Activated gamma-delta T cell (primary cell): ENCODE measurements at places on chromosomes 11 and 22.

- no peak for DNase-seq
Measured at GRCh38 chr11:8773916-8774539, 91.4 kb downstream of the RPL27A start.

- peak; percentile 72 for DNase-seq
Measured at GRCh38 chr22:19478901-19479354, at the start of gene UFD1. Gene UFD1, minus strand, starts transcription at chr22:19479193. Its CDS starts 108 bp downstream, at chr22:19479085.

GRCh38 chr11:57647372-57647771 is 2.3 kb downstream of the YPEL4 start:
- no peak for DNase-seq

DNA sequence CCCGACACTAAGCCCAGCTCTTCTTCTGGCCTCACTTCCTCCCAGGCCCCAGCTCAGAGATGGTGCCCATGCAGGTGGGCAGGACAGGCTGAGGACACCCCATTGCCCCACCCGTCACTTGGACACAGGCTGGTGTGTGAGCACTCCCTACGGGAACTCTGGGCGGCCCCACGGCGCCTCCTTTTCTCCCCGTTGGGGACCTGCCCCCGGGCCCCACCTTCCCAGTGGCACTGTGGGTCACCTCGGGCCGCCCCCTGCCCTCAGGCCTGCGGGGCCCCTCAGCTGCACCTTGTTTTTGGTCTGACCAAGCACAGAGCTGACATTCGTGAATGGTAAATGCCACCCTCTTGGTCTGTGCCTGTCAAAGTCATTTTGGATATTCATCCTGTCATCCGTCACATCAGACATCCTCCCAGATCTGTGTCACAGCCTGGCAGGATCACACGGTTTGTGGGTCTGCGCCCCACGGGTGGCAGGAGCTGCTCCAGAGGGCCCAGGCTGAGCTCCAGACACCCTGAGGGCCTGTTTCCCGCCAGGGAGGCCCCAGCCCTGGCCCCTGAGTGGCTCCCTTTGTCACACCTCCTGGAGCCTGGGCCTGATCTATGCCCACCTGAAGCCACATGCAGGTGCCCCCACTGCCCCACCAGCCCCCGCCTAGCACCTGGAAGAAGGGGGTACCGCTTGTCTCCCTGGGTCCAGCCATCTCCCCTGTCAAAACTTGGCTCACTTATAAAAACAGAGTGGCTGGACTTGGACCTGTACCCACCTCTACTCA is 1188.5 kb downstream of the BRD1 start:
- no peak for DNase-seq

- no peak for DNase-seq
Measured at GRCh38 chr22:48894804-48895250, 932.8 kb downstream of the BRD1 start.

DNA sequence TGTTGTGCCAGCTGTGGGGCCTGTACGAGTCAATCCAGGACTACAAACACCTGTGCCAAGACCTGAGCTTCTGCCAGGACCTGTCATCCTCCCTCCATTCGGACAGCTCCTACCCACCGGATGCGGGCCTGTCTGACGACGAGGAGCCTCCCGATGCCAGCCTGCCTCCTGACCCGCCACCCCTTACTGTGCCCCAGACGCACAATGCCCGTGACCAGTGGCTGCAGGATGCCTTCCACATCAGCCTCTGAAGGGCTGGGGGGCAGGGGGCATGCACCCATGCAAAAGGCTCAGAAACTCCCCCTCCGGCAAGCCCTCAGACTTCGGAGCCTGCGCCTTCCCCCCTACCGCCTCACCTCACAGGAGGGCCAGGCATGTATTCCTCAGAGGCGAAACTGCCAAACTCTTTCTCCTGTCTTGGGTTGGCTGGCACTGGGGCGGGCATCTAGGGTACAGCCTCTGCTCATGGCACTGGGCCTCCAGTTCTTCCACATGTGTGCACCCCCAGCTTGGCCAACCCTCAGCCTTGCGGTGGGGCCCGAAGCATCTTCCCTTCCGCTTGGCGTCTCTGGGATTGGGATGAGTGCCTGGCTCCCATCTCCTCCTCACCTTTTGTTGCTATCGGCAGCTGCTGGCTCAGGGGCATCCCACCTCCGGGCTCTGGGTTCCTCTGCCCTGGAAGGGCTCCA is 1.2 kb downstream of the FAM89B start:
- DNase-seq: no peak

DNA sequence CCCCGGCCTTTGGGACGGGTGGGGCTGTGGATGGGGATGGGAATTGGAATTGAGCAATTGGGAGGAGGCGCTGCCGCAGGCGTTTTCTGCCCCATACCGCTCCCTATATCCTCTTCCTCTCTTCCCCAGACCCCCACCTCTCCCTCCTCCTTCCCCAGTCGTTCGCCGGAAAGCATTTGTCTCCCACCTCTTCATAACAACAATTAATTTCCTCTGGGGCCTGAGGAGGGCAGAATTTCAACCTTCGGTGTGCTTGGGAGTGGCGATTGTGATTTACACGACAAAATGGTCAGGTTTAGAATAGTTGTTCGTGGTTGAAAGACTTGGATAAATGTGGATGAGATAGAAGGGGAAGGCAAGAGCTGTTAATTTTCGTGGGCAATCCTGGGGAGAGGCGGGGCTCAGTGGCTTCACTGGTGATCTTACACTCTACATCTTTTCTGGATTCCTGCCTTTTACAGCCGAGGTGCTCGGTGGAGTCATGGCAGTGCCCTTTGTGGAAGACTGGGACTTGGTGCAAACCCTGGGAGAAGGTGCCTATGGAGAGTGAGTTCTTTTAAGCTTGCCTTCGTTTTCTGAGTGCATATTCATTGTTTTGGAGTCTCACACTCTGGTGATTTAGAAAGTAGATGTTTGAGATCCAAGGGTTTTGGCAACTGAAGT is 1.5 kb downstream of the CHEK1 start:
- no peak for DNase-seq

DNA sequence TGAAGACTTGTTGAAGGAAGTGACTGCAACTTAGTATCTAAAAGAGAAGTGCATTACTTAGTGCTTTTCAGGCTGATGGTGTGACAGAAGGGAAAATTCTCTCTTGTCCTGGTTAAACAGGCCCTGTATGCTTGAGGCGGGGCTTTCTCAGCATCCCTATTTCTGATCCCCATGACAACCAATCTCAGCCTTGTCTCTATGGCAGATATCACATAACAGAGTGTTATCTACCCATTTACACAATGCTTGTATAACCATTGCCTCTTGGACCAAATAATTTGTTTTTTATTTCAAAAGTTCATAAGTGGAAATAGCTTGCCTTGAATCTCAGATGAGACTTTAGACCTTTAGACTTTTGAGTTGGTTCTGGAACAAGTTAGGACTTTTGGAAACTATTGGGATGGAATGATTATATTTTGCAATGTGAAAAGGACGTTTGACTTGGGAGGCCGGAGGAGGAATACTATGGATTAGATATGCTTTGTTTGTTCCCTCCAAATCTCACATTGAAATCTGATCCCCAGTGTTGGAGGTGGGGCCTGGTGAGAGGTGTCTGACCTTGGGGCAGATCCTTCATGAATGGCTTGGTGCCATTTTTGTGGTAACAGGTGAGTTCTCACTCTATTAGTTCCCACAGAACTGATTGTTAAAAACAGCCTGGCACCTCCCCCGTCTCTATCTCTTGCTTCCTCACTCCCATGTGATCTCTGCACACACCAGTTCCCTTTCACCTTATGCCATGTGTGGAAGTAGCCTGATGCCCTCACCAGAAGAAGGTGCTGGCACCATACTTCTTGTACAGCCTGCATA is 3.1 kb upstream of the GLYAT start:
- no peak for DNase-seq

- DNase-seq: no peak
Measured at GRCh38 chr11:2270322-2271076, at the start of gene ASCL2. Gene ASCL2, minus strand, starts transcription at chr11:2270588. Its CDS starts 256 bp downstream, at chr11:2270332.

DNA sequence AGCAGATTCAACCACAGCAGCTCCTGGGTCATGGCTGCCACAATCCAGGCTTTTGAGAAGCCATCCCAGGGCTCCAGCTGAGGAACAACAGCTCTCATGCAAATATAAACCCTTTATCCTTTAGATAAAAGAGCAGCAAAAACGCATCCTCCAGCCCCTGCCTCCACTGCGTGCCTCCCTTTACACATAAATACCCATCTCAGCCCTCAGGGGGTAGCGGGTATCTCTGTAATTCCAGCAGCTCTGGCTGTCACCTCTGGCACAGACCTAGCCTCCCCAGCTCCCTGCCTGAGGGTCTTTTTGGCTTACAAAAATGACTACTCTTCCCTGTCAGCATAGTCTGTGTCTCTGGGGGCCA is 21.6 kb downstream of the LMO1 start:
- no peak for DNase-seq

DNA sequence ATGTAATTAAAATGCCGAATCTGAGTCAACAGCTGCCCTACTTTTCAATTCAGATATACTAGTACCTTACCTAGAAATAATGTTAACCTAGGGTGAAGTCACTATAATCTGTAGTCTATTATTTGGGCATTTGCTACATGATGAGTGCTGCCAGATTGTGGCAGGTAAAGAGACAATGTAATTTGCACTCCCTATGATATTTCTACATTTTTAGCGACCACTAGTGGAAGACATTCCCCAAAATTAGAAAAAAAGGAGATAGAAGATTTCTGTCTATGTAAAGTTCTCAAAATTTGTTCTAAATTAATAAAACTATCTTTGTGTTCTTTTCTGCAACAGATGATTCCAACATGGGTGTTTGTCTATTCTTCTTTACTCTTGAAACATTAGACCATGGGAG is 14.1 kb downstream of the MS4A1 start:
- DNase-seq: no peak

GRCh38 chr22:18085188-18085587 is 7.4 kb downstream of the PEX26 start:
- no peak for DNase-seq

DNA sequence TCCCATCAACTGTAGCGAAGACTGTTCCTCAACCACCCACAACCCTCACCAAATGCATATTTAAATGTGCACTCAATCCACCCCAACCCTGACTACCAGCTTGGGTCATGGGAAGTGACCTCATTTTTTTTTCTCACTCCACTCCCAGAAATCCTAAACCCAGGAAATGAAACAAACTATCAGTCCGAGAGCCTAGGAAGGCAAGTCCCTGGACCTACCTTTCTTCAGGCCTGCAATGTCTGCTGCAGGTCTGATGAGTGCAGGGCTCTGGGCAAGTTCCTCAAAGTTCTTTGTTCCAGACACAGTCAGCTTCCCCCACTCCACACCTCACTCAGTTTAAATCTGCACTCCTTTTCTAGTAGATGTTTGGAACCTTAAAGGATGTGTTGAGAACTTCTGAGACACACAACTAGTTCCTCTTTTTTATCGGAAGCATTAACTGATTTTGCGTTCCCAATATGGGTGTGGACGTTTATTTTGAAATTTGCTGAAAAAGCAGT is at the start of gene MS4A4E:
Gene MS4A4E (minus strand): TSS at position 398 of the 500 bp plus-strand sequence. CDS start 13,082 bp downstream, outside the sequence.
- DNase-seq: no peak

- no peak for DNase-seq
Measured at GRCh38 chr22:49357661-49358440, 469.8 kb downstream of the BRD1 start.

DNA sequence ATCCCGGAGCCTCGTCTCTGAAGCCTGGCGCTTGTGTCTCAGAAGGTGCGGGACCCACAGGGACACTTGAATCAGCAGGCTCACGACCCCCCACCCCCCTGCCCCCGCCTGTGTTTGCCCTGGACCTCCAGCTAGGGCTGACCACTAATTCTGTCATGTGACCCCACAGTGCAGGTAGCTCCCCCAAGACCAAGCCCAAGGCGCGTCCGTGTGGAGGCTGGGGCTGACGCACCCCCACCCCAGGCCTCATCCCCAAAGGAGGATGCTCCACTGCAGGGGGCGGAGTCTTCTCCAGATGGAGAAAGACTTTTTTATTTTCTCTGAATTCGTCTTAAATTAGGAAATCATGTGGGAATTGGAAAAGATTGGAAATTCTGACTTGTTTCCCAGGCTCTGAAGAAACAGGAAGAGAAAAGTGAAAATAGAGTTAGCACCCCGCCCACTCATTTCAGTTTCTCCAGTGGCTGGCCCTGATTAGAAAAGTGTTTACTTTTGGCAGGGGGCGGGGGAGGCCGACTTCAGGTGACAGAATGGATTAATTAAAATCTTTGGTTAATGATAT is 1.0 kb upstream of the RELA start:
- no peak for DNase-seq

DNA sequence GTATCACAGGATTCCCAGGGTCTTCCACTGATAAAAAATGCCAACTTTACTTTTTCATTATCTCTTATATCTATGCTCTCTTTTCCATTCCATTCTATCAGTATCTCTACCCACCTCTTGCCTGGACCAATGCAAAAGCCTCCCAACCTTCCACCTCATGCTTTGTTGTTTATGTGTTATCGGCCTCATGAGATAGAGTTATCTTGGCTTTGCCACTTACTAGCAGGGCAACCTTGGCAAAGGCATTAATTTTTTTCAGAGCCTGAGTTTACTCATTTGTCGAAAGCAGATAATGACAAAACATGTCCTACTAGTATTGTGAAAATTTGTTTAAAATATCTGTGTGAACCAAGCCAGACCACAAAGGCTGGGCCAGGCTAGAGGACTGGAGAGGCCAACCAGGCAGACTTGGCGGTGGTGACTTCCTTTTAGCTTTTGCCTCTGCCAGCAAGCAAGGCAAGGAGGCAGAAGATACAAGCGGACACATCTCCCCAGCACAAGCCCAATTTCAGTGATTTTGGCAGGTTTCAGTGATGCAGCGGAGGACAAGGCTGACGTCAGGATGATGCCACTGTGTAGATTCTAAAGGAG is 106.9 kb downstream of the ADAMTS15 start:
- no peak for DNase-seq

DNA sequence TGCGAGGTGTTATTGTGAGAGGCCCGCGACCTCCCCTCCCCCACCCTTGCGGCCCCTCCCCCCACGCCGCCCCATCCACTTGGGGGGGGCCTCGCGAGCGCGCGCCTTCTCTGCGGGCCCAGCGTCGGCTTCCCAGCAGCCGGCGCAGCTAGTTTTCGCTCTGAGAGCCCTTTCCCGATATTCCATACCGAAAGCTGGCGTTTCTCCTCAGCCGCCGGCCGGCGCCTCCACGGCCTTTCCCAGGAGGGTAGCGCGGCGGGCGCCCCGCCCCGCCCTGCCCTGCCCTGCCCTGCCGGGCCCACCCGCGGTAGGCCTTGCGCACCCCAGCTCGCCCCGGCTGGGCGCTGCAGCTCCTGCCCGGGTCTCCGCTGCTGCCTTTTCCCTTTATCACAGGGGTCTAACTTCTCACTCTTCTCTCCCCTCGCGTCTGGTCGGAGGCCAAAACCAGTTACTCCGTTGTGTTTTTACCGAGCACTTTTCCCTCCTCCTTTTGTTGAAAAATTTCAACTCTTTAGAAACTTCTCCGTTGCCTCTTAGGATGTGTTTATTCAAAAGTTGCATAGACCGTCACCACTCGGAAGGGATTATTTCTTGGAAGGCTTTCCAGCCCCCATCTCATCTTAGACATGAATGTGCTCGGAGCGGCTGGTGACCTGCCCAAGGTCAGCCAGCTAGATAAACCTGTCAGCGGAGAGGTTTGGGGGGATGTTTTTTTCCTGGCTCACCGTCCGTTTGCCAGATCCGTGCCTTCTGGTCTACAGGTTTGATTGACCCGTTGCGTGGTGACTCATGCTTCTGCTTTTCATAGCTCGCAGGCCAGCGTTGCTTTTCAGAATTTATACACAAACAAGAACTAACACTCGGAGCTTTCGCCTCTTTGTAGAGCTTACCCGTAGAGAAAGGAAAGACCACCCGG is 648 bp downstream of the PAFAH1B2 start:
- DNase-seq: peak; percentile 41
